Endodermal cell (in vitro differentiated cells): ENCODE measurements at places on chromosomes 1 and 21. TPM values are rescaled to one million over a fixed set of nuclear protein-coding genes. Genes with fewer than 3 reads are reported as not detected.

Gene TRPM2
- total RNA-seq = 11.1 to 22.9 TPM (median 12.5 TPM) in 3 replicates

Gene GOLT1A
- total RNA-seq = 5.9 to 9.2 TPM (median 6.2 TPM) in 3 replicates

- DNase-seq = no peak
Observed at GRCh38 chr1:160325252-160325651, 17.8 kb downstream of the COPA start.

- no peak for DNase-seq
Observed at GRCh38 chr1:237712586-237713157, 178.1 kb downstream of the ZP4 start.

- DNase-seq = no peak
Observed at GRCh38 chr1:64038965-64039364, 164.5 kb upstream of the UBE2U start.

- DNase-seq = peak; percentile 95
Observed at GRCh38 chr1:168439456-168440375, 104.1 kb downstream of the XCL2 start.

DNA sequence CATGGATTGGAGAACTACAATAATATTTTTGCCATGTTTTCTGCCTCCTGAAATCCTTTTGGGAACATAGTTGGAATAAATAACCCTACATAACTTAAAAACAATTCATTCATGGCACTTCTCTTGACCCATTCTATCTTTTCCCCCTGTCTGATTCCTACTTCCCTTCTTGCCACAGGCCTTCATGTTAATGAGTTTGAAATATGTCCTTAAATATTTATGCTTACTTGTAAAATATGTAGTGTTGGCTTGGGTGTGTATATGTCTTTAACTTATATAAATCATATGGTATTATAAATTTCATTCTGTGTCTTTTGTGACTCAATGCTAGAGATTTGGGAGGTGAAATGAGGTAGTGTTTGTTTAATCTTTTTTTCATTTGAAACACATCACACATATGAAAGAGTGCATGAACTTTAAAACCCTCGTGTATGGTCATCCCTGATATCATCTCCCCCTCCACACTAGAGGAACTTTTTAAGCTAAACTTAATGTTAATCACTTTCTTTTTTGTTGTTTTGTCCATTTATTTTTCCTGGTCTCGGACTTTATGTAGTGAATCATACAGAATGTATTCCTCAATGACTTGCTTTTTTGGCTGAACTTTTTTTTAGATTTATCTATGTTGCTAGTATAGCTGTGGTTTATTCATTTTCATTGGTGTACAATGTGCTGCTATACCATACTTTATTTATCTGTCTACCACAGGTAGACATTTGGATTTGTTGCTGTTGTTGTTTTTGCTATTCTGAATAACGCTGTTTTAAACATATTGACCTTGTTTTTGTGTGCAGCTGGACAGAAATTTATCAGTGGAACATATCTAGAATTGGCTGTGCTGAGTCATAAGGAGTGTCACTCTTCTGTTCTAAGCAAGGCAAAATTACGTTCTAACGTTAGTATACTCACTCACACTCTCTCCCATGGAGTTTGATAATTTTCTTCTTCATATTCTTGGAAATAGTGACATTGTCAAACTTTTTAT is 441.6 kb downstream of the PLPP3 start:
- DNase-seq = no peak

DNA sequence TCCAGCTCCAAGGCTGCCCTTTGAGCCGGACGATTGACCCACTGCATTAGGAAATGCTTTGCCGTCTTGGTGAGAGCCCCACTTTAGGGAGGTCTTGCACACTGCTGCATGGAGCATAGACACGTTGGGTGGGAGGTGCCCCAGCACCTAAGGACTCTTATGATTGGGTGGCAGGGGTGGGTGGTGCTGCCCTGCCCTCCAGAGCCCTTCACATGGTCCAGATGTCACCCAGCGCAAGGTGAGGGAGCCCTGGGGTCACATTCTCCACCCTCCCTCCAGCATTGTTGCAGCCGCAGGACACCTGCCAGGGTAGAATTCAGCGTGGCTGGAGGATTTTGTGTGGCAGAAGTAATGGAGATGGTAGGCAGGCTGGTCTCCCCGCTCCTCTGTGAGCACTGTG is 137.4 kb upstream of the COL6A1 start:
- DNase-seq = peak; percentile 33

DNA sequence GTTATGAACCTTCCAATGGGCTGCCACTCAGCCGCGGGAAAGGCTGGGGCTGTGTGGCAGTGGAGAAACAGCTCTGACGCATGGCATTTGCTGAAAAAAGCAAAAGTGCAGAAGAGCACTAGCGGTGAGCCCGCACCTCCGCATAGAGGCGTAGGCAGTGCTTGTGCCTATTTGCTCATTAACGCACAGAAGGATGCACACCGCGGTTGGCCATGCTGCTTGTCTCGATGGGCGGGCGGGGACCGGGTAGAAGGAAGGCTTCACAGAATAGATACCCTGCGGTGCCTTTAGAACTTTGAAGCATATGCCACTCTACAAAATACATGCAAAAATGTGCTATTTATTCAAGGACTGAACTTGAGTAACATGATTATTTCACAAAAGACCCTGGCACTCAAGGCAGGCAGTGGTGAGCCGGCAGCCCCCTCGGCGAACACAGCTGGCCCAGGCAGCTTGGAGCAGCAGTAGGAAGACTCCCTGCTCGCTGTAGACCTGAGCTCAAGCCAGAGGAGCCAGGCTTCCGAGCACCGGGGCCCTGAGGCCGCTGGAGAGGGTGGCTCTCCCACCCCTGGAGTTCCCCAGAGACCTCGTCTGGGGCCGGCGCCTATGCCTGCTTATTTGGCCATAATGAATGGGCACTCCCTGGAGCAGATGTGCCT is 71.5 kb downstream of the SIK1 start:
- DNase-seq = no peak

DNA sequence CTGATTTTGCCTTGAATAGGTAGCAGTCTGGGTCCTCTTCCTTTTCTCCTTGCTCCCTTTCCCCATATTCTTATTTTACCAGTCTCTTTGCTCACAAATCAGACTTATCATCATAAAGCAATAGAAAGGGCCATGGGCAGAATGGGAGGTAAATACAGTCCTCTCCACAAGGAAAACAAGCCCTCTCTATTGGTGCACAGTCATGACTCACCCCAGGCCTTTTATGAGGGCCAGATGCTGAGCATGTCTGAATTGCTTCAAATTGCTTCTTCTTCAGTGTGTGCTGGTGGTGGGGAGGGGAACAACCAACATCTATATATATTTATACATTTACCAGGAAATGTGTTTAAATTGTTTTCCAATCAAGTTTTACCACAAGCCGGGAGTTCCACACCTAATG is 75.2 kb downstream of the GFI1 start:
- no peak for DNase-seq

DNA sequence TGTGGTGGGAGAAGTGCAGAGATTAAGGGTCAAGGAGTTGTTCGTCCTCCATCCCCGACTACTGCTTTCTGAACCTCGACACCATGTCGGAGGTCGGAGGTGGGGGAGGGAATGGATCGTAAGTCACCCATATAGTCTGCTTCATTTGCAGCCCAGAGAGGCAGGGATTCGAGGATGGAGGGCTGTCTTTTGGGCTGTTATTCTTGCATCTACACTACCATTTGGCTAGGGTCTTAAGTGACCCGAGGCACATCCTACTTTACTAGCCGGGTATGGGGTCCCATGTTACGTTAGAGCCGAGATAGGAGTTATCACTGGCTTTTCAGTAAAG is 578 bp downstream of the USP21 start:
- DNase-seq = no peak

Gene RPTN
- total RNA-seq = not detected in 3 replicates

Gene ARHGEF10L
- total RNA-seq = 10.5 and 10.6 TPM in 2 replicates

Gene MCOLN3
- 12.0 and 12.6 TPM in 2 replicates for total RNA-seq

DNA sequence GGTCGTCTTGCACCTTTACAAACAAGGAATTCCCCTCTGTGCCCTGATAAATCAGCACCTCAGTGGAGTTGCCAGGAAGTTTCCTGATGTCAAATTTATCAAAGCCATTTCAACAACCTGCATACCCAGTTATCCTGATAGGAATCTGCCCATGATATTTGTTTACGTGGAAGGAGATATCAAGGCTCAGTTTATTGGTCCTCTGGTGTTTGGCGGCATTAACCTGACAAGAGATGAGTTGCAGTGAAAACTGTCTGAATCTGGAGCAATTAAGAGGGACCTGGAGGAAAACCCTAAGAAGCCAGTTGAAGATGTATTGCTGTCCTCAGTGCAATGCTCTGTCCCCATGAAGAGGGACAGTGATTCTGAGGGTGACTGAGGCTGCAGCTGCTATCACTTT is 38.3 kb downstream of the ZFYVE9 start:
- DNase-seq = no peak

Gene TEDDM1
- total RNA-seq = not detected in 2 replicates

Gene PLCH2
- 0.18 TPM in 1 of 2 replicates, not detected in the other for total RNA-seq

DNA sequence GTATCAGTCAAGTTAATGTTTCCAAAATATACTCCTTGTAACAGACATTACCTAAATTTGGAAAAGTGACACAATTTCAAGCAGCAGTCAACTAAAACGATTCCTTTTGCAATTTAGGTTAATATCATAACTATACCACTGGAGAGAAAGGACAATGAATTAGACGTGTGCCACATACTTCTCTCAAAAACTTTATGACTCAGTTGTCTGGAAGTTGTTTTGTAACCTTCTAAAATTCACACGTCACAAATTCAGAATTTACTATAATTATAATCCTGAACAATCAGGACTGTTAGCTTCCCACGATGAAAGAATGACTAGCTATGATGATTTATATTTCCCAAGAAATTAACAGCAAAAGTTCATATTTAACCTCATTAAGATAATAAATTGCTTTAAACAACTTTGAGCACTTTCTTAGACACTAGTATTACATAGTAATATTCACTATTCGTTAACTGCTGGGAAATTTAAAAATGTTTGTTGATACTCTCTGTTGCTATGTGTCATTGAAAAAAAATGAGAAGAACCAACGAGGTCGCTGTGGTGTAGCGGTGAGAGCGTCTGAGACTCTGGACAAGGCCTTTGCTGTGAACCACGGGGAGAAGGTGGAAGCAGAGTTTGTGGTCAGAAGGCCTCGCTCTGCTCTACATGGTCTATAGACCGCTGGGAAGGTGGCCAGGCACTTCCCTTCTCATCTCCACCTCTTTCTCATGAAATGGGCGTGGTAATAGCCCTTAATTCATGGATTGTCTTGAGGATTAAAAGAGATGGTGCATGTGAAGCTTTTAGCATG is 27.9 kb upstream of the BATF3 start:
- DNase-seq = no peak

GRCh38 chr1:84573481-84573966 is 716 bp downstream of the CTBS start:
- DNase-seq = no peak

DNA sequence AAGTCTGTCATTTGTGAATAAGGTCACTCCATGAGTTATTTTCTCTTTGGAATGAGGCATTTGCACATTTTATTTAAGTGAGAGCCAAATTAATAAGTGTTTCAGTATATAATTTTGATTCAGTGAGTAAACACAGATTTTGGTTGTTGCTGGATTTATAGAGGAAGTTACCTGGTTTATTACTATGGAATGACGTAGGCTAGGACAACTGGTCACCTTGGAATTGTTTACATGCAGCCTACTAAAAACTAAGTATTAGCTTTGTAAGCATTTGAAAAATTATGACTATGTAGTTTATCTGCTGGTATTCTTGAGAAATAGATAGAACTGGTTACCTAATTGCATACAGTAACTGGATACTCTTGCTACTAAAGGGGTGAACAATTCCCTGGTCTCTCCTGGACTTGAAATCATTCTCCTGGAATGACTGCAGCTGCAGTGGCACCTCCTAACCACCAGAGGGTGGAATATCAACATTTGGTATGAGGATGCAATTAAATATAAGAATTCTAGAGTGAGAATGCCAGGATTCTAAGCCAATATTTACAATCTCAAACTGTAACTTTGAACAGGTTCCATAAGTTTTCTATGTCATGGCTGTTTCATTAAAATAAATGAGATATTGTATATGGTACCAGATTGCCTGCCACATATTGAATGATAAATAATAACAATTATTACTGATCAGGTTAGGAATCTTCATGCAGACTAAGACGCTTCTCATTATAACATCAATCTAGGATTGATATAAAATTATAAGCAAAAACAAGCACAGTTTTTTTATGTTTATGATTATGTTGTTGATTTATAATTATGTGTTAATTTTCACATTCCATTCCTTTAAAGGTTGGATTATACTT is 3.5 kb upstream of the KRTAP27-1 start:
- DNase-seq = peak; percentile 81

DNA sequence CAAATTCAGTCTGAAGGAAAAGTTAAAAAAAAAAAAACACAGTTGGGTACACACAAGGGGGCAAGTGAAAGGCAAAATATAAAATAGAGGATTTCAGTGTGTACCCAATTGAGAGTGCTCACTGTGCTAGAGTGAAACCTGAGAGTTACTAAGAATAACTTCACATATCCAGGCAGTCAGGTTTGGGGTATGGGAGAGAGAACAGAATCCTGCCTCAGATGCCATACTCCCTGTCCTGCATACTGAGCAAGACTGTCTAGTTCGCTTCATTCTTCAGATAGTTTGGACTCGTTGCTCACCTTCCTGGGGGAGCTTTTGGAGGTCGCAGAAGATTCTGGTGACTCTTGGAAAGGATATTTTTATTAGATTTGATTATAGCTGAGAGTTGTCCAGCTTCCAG is 20.4 kb downstream of the CEP85 start:
- no peak for DNase-seq

DNA sequence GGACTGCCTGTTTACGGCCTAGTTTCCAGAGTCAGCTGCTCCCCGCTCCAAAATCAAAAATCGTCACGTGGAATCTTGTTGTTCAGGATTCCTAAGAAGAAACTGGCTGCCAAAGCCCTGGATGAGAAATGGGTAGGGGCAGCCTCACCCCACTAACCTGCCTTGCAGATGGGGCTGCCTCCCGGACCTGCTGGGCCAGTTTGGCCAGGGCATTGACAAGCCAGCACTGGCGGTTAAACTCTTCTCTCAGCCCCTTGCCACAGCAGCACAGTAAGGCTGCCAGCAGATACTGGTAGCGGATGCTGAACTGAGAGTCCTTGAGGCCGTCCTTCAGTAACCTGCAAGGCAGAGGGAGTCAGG is 31.6 kb upstream of the PPP1R15B start:
- no peak for DNase-seq

GRCh38 chr1:191134796-191135195 is 657.1 kb upstream of the BRINP3 start:
- DNase-seq = no peak
